Frontal cortex (tissue), 4 donors: ENCODE measurements at places on chromosomes 13 and 19.
A peak's percentile ranks its signal among the peaks of the same experiment; 100 is the strongest.

GRCh38 chr13:31063772-31064171 lies 97.9 kb downstream of the HSPH1 start:
- DNase-seq, result no peak

GRCh38 chr19:661427-662196 lies 1.4 kb downstream of the RNF126 start:
- no peak for DNase-seq

DNA sequence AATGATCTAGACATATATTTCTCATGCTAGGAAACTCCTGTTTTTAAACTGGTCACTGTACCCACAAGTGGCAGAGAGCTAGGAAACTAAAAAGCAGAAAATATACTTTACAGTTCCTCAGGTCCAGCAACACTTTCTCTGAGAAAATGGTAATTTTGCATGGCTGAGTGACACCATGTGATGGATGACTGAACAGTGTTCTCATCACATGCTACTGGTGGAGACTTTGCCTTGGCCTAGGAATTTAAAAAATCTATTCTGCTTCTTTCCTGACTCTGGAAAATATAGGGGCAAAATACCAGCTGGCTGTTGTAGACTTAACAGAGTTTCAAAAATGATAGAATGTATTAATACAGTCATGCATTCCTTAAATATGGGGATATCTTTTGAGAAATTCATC lies 50.0 kb downstream of the LATS2 start:
- no peak for DNase-seq

DNA sequence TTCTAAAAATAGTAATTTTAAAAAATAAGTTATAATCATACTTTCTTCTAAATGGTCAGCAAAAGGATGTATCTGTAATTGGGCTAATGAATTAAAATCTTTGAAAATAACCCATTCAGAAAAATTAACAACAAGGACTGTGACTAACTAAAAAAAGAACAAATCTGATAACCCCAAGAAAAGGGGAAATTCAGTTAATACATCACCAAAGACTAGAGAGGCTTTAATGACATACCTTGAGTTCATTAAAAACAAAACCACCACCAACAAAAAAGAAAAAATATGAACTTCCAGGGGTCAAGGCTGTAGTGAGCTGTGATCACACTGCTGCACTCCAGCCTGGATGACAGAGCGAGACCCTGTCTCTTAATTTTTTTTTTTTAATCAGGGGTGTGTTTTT lies 121.8 kb downstream of the TBC1D4 start:
- DNase-seq, result no peak

DNA sequence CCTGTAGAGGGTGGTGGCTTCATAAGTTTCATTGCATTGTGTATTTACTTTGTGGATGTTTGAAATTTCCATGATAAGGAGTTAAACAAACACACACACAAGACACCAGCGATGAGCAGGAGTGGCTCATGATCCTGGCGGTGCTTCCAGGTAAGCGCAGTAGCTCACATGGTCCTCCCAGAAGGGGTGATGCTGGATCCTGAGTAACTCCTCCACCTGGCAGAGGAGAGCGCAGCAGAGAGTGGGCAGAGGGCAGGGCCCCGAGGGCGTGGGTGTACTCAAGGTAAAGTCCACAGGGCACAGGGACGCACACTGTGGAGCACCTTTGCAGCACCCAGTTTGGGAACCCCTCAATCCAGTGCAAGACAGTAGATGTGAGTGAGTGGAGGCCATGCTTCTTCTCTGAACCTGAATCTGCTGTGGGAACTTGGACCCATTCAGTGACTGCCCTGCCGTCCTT lies 54.0 kb downstream of the RFX2 start:
- no peak for DNase-seq

- no peak for DNase-seq
These were observed 15.3 kb downstream of the NACC1 start for GRCh38 chr19:13133241-13133870.

DNA sequence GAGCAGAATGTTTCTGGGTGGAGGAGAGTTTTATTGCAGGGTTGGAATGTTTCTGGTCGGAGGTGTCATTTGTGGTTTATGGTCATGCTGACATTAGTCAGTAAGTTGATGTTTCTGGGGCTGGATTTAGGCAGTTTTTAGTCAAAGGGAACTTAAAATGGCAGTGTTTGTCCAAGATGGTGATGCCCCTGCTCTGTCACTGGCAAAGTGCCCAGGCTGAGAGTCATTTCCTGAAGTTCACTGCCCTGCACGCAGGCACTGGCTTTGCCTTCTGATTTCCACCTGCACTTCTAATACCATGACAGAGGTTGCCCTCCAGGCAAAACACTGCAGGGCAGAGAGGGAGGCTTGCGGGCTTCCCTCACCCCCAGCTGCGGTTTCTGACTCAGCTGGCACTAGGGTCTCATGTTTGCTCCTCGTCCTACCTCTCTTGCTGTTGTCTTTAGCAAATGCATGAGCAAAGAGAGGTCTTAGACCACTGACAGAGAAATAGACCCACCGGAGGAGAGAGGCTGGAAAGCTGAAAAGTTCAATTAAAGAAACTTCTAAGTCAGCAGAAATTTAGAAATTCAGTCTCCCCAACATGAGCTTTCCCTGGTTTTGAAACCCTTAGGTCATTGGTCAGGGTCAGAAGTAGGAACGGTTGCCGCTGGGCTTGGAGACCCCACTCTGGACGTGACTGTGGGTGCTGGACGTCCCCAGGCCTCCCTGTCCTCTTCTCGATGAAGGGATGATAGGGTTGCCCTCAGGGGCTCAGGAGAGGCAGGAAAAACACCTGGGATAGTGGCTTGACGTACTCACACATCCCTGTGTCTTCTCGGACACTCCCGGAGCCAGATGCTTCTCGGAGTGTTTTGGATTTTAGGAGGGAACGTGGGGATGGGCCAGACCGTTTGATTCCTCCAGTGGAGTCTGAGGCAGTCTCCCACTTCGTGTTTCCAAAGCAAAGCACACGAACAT lies 26.3 kb downstream of the TMEM255B start:
- DNase-seq, result no peak

DNA sequence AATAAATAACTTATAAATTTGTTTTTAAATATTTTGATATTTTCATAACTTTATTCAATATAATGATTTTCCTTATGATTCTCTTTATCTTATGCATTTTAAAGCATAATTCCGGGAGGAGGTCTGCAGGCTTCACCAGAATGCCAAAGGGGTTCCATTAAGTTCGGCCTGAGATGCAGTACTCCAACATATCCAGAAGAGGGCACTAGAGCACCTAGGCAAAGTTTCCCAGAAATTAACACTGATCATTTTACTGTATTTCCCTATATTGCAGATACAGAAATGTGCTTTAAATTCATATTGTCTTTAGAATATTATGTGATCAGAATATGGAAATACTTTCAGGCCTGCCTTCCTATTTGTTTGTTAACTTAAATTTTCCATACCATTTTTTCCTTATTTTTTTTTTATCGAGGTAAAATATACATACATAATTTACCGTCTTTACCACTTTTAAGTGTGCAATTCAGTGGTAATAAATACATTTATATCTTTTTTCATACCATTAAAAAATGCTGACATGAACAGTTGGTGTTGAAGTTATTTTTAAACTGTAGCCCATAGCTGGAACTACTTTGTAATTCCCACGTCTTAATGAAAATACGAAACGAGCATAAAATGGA lies 58.9 kb upstream of the TM9SF2 start:
- peak; percentile 43 for DNase-seq

DNA sequence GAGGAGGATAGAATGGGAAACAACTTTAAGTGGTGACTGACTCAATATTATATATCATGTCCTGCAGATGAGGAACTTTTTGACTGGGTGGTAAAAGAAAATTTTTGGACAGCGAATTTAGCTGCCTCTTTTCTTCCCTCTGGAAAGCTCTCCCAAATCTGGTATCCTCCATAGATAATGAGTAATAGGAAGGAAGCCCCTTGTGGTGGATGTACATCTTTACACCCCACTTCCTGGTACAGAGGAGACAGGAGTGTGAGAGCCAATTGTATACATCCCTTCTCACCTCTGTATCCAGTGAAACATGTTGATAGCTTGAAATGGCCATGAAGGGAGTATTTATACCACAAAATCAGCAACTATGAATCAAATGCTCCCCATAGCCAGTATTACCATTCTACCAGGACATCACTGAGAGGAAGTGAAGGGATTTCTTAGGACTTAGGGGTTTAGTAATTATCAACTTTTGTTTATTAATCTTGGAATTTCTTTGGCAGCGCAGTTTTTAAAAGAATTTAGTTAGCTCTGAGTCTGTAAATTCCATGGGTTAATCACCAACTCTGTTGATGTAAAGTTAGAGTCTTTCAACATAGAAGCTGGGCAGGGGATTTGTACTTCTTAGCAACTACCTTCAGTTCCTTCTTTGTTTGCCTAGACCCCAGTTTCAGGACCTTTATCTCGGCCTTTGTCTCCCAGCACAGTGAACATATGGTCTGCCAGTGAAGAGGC lies 17.0 kb upstream of the TDRD3 start:
- DNase-seq, result no peak

- DNase-seq, result no peak
These were observed 239.6 kb downstream of the TSHZ3 start for GRCh38 chr19:31109636-31110035.

DNA sequence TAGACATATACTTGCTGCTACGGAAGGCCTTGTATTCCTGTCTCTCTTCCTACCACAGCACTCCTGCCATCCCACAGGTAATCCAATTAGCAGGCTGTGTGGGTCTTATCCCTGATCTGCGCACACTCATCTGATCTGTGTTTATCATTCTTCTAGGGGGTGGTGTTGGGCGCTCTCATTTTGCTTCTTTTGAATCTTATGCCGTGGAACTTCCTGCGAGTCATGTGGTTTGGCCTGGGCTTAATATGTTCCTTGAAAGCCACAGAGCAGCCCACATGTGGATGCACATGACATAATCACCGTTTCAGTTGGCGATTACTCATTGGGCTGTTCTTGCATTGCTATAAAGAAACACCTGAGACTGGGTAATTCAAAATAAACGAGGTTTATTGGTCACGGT lies 7.5 kb downstream of the RASA3 start:
- DNase-seq, result no peak

DNA sequence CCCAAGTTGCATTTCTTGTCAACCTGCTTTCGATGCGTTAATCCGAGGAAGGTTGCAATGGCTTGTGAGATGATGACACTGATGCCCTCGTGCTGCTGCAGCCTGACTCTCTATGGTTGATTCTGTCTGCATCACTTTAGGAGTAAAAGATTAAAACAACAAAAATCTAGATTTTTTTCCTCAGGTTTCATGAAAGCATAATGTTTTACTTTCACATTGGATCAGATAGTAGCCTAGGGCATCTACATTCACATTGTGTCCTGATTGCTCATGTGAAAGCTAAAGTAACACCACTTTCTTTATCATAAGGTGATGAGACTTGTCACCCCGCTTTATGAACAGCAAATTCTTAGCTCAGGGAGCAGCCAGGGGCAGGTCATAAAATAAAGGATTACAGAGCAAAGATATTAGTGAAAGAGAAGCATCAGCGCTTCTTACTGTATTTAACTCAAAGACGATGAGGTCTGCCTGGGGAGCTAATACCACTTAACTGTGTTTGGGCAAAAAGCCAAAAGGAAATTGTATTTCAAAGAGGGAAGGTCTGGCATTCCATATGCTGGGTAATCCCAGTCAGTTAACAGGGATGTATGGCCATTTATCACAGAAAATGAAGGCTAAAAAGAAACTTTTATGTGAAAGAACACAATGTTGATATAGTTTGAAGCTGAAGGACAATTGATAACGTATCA lies 270.5 kb downstream of the GPC6 start:
- DNase-seq, result no peak

GRCh38 chr19:44024900-44025216 lies 321 bp upstream of the ZNF222 start:
- no peak for DNase-seq

DNA sequence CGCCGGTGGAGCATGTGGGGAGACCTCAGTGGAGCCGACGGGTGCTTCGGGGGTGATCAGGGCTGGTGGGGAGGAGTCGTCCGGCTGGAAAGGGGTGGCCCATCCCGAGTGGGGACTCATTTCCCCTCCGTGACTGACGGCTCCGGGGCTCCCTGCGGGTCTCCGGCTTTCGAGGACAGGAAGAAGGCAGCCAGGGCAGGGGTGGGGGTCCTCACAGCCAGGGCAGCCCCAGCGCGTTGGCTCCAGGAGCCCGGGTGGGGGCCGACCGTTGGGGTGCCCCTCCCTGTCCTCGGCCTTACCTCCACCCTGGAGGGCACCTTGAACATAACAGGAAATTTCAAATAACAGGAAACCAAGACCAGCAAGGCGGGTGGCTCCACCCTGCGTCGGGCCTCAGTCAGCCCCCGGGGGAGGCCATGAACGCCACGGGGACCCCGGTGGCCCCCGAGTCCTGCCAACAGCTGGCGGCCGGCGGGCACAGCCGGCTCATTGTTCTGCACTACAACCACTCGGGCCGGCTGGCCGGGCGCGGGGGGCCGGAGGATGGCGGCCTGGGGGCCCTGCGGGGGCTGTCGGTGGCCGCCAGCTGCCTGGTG lies at the start of gene S1PR4:
Gene S1PR4 (plus strand): TSS at position 393 of the 596 bp plus-strand sequence. CDS start 24 bp downstream, at position 417.
- no peak for DNase-seq

DNA sequence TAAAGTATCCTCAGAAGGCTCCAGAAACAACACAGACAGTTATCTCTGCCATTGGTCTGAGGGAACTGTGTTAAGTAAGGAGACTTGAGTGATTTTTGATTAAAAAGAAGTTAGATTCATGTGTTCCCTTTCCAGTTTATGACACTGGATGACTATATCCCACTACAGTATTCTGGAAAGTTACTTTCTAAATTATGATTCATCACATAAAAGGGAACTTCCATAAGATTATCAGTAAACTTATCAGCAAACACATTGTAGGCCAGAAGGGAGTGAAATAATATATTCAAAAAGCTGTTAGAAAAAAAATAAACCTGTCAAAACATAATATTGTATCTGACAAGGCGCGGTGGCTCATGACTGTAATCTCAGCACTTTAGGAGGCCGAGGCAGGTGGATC lies 700.0 kb downstream of the SLITRK6 start:
- no peak for DNase-seq

DNA sequence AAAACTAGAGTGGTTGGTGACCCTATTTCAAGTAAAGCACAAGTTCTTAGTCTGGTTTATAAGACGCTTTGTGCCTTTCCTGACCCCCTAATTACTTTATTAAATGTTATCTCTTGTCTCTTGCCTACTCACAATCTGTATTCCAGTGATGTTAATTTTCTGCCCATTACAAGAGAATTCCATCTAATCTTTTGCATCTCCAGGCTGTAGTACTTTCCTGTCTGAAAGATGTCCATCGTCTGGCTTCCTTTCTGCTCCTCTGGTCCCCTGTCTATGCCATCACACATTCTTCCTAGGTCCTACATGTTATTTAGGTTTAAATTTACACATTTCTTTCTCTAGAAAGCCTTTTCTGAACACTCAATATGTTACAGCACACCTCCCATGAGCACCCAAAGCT lies 25.9 kb upstream of the OXGR1 start:
- DNase-seq, result no peak

GRCh38 chr19:35458731-35459391 lies 10.8 kb downstream of the FFAR2 start:
- DNase-seq, result no peak

DNA sequence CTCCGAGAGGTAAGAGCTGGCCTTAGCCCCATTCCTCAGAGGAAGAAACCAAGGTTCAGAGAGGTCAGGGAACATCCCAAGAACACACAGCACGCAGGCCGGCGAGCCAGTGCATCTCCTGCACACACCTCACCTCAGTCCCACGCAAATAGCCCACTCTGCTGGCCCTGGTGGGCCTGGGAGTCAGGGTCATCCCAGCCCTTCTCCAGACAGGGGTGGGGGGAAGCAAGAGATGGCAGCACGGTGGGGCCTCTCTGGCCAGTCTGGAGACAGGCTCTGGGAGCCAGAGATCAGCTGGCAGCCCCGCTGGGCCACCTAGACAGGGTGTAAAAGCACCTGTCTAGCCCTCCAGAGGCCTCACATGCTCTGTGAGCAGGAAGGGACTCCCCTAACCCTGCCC lies 26.8 kb downstream of the TUBA3C start:
- no peak for DNase-seq
